ENCODE measurements at places on chromosomes 5 and 9. TPM values are rescaled to one million over a fixed set of nuclear protein-coding genes. Genes with fewer than 3 reads are reported as not detected.

- H3K4me1 ChIP-seq = no peaks in the 10 kb centered on the region
- H3K27me3 ChIP-seq = no peaks in the 10 kb centered on the region
- no peaks in the 10 kb centered on the region for H3K36me3 ChIP-seq
- H3K27ac ChIP-seq = no peak overlapping the region
- H3K4me3 ChIP-seq = no peak overlapping the region
These were observed 125.8 kb upstream of the KLF4 start for GRCh38 chr9:107615321-107615720.

GRCh38 chr5:77550406-77550805 lies 58.3 kb upstream of the WDR41 start:
- H3K4me1 ChIP-seq = no peaks in the 10 kb centered on the region
- no peaks in the 10 kb centered on the region for H3K36me3 ChIP-seq
- H3K4me3 ChIP-seq = no peak overlapping the region
- DNase-seq = no peak

- peaks cover 42% of the 10 kb centered on the region for H3K27me3 ChIP-seq
- H3K4me1 ChIP-seq = no peaks in the 10 kb centered on the region
- DNase-seq = no peak
- no peaks in the 10 kb centered on the region for H3K36me3 ChIP-seq
These were observed 94.6 kb downstream of the ADAMTS2 start for GRCh38 chr5:179250561-179251225.

GRCh38 chr5:127849891-127850290 lies 146.7 kb downstream of the CCDC192 start:
- H3K27me3 ChIP-seq = no peaks in the 10 kb centered on the region
- no peak overlapping the region for H3K4me3 ChIP-seq
- H3K36me3 ChIP-seq = no peaks in the 10 kb centered on the region
- H3K4me1 ChIP-seq = peaks cover 22% of the 10 kb centered on the region

- no peaks in the 10 kb centered on the region for H3K27me3 ChIP-seq
- no peaks in the 10 kb centered on the region for H3K4me1 ChIP-seq
- no peaks in the 10 kb centered on the region for H3K36me3 ChIP-seq
- no peak for DNase-seq
- H3K27ac ChIP-seq = no peak overlapping the region
These were observed 70.5 kb downstream of the SMIM23 start for GRCh38 chr5:171855798-171856763.

GRCh38 chr5:55868846-55869245 lies 17.7 kb downstream of the IL31RA start:
- H3K27me3 ChIP-seq = no peaks in the 10 kb centered on the region
- peaks cover 18% of the 10 kb centered on the region for H3K4me1 ChIP-seq
- peak; percentile 90 for DNase-seq
- H3K27ac ChIP-seq = peak overlapping the region; percentile 85

GRCh38 chr9:70131296-70131695 lies 87.6 kb downstream of the MAMDC2 start:
- no peaks in the 10 kb centered on the region for H3K27me3 ChIP-seq
- no peak overlapping the region for H3K4me3 ChIP-seq
- no peaks in the 10 kb centered on the region for H3K36me3 ChIP-seq
- peaks cover 3% of the 10 kb centered on the region for H3K4me1 ChIP-seq

GRCh38 chr9:81146241-81146640 lies 543.1 kb downstream of the TLE1 start:
- H3K27me3 ChIP-seq = no peaks in the 10 kb centered on the region
- H3K4me1 ChIP-seq = peaks cover 40% of the 10 kb centered on the region
- DNase-seq = no peak
- H3K27ac ChIP-seq = peak overlapping the region; percentile 82
- no peaks in the 10 kb centered on the region for H3K36me3 ChIP-seq

- peaks cover 14% of the 10 kb centered on the region for H3K4me1 ChIP-seq
- H3K36me3 ChIP-seq = no peaks in the 10 kb centered on the region
- DNase-seq = peak; percentile 89
- H3K27me3 ChIP-seq = peaks cover 22% of the 10 kb centered on the region
- no peak overlapping the region for H3K27ac ChIP-seq
These were observed 83.0 kb upstream of the PRLR start for GRCh38 chr5:35313291-35313690.

DNA sequence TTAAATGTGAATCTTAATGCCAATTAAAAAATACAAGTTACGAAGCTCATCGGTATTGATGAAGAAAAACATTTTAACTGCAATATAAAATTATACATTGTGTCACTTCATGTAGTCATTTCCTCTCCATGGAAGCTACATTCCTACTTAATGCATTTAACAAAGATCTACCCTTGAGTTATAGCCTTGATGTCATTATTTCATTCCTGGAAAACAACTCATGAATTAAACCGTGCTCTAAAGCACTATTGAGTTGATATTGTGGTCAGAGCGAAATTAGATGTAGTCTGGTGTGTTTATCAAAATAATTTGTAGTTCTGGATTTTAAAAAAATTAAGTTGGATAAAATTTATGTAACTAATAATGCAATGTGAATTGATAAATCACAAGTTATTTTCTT lies 11.1 kb downstream of the C5orf47 start:
- H3K36me3 ChIP-seq = no peaks in the 10 kb centered on the region
- no peak overlapping the region for H3K4me3 ChIP-seq
- H3K4me1 ChIP-seq = no peaks in the 10 kb centered on the region
- peaks cover 79% of the 10 kb centered on the region for H3K27me3 ChIP-seq

- no peak overlapping the region for H3K4me3 ChIP-seq
- no peaks in the 10 kb centered on the region for H3K4me1 ChIP-seq
- DNase-seq = peak; percentile 41
- H3K36me3 ChIP-seq = no peaks in the 10 kb centered on the region
- H3K27me3 ChIP-seq = no peaks in the 10 kb centered on the region
- H3K27ac ChIP-seq = no peak overlapping the region
These were observed 119.5 kb downstream of the TRPM3 start for GRCh38 chr9:71001780-71002386.

DNA sequence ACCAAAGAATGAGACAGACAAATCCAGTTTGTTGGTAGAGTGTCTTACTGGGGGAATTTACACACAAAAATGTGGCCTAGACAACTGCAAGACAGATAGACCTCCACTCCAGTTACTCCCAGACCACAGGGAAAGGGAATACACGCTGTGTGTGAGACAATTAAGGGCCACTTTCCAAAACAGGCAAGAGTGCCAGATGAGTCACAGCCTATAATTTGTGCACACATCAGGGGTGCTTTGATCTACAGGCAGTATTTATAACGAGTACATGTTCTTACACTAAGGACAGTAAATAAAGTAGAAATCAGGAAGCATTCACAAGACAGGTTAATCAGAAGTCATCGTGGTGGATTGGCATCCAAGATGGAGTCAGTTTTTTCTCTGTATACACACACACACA lies 114.8 kb downstream of the ZNF622 start:
- no peak for DNase-seq
- H3K36me3 ChIP-seq = no peaks in the 10 kb centered on the region
- H3K27ac ChIP-seq = no peak overlapping the region
- H3K4me1 ChIP-seq = no peaks in the 10 kb centered on the region
- H3K27me3 ChIP-seq = peaks cover 31% of the 10 kb centered on the region

DNA sequence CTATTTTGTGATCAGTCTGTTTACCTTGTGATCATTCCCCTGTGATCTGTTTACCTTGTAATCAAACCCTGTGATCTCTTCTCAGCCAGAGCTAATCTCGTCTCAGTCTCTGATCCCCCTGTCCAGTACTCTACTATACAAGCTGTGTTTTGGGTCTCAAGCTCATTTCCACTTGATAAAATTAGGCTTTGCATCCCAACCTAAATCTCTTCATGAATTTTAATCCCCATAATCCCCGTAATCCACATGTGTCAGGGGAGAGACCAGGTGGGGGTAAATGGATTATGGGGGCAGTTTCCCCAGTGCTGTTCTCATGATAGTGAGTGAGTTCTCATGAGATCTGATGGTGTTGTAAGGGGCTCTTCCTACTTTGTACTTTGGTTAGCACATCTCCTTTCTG lies 157.2 kb downstream of the PRR16 start:
- H3K4me3 ChIP-seq = no peak overlapping the region
- H3K4me1 ChIP-seq = peaks cover 15% of the 10 kb centered on the region
- H3K27ac ChIP-seq = no peak overlapping the region
- no peaks in the 10 kb centered on the region for H3K36me3 ChIP-seq

- H3K4me1 ChIP-seq = no peaks in the 10 kb centered on the region
- H3K36me3 ChIP-seq = no peaks in the 10 kb centered on the region
- peak; percentile 15 for DNase-seq
- H3K27ac ChIP-seq = no peak overlapping the region
- H3K4me3 ChIP-seq = no peak overlapping the region
- H3K27me3 ChIP-seq = no peaks in the 10 kb centered on the region
These were observed 366.0 kb downstream of the ARRDC3 start for GRCh38 chr5:91016954-91017700.

DNA sequence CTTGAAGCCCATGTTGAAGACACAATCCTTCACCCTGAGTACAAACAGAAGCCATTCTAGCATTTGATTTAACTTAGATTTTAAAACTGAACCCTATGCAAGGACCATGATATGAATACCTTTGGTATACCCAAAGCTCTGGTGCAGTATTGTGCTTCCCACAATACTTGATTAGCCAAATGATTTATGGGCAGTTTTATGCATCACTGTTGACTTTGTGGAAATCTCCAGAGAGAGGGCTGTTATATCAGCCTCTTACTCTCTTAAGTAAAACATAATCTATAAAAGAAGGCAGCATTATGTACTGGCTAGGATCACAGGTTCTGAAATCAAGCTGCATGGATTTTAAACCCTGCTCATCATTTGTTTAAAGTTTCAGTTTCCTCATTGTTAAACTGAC lies 762.8 kb downstream of the EFNA5 start:
- no peaks in the 10 kb centered on the region for H3K27me3 ChIP-seq
- H3K27ac ChIP-seq = no peak overlapping the region
- DNase-seq = peak; percentile 8
- no peaks in the 10 kb centered on the region for H3K4me1 ChIP-seq
- H3K4me3 ChIP-seq = no peak overlapping the region
- no peaks in the 10 kb centered on the region for H3K36me3 ChIP-seq

DNA sequence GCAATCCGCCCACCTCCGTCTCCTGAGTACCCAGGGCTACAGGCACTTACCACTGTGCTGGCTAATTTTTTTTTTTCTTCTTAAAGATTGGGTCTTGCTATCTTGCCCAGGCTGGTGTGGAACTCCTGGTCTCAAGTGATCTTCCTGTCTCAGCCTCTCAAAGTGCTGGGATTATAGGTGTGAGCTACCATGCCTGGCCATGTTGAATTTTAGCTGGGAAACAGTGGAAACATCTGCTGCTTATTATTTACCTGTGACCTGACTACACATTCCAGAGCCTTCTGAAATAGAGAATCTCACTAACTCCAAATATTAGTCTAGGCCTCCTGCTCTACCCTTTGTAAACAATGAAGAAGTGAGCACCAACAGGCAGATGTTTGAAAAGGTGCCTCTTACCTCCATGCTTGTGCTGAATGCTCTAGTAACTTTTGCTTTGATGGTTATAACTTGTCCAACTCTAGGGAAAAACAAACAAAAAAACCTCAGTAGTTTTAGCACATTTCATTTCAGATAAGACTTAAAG lies 22.5 kb downstream of the ACOT12 start:
- no peak overlapping the region for H3K27ac ChIP-seq
- DNase-seq = no peak
- H3K4me1 ChIP-seq = no peaks in the 10 kb centered on the region
- H3K27me3 ChIP-seq = no peaks in the 10 kb centered on the region
- no peak overlapping the region for H3K4me3 ChIP-seq

DNA sequence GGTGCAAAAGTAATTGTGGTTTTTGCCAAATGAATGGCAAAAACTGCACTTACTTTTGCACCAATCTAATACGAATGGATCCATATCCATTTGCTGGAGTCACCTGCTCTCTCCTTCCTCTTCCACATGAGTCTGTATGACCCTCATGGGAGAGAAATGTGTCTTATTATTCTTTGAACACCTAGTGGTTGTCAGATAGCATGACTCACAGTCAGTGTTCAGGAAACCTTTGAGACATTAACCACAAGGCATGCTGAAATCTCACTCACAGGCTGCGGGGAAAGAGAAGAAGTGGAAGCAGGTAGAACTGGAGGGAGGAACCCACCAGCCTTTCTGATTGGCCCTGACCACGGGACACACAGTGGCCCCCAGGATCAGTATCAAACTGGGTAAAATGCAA lies 222.8 kb upstream of the KLF4 start:
- no peaks in the 10 kb centered on the region for H3K36me3 ChIP-seq
- no peaks in the 10 kb centered on the region for H3K27me3 ChIP-seq
- peak overlapping the region; percentile 57 for H3K27ac ChIP-seq
- peaks cover 38% of the 10 kb centered on the region for H3K4me1 ChIP-seq
- peak; percentile 81 for DNase-seq

- H3K27ac ChIP-seq = no peak overlapping the region
- H3K27me3 ChIP-seq = peaks cover 4% of the 10 kb centered on the region
- no peaks in the 10 kb centered on the region for H3K36me3 ChIP-seq
- peak; percentile 45 for DNase-seq
- H3K4me1 ChIP-seq = peaks cover 20% of the 10 kb centered on the region
These were observed 2.0 kb upstream of the APBA1 start for GRCh38 chr9:69674112-69674685.

DNA sequence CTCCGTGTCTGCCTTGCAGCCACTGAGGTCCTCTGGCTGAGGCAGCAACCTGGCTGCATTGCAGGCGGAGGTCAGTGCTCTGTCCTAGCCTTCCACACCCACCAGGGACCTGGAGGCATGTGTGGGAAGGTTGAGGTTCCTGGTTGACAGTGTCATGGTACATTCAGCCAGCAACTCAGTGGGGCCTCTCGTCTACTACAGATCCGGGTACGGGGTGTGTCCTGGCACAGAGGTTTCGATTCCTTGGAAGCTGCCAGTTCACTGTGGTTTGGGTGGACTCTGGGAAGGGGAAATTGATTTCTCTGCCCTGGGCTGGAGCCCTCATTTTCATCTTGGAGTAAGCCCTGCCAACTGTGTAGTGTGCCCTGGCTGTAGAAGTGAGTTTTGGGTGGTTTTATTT lies 45.1 kb downstream of the PDE8B start:
- DNase-seq = no peak
- H3K27me3 ChIP-seq = peaks cover 14% of the 10 kb centered on the region
- no peak overlapping the region for H3K4me3 ChIP-seq
- no peaks in the 10 kb centered on the region for H3K4me1 ChIP-seq
- no peaks in the 10 kb centered on the region for H3K36me3 ChIP-seq

DNA sequence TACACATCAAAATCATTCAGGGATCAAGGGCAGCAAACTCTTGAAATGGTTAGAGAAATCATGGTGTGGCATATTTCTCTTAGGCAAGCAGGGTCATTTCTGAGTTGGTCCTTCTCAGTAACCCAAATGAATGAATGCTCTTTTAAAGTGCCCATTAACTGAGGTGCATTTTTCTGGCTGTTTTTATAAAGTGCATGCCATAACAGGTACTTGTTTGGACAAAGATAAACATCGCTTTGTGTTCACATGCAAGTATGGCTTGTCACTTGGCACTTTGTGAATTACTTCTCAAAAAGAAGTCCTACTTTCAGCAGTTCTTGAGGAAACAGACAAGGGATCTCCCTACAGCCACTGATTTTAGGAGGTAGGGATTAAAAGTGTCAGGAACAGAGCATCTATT lies 64.8 kb upstream of the IFNE start:
- peak overlapping the region; percentile 97 for H3K27ac ChIP-seq
- peaks cover 53% of the 10 kb centered on the region for H3K4me1 ChIP-seq
- no peak overlapping the region for H3K4me3 ChIP-seq
- DNase-seq = no peak
- H3K36me3 ChIP-seq = peaks cover 63% of the 10 kb centered on the region
- no peaks in the 10 kb centered on the region for H3K27me3 ChIP-seq

Gene PRRX2
- 1.3 TPM for total RNA-seq

Gene CCL19
- total RNA-seq = not detected

Gene FOXD4L5
- total RNA-seq = 0.04 TPM

Gene BHMT2
- not detected for total RNA-seq

Gene SNCAIP
- total RNA-seq = not detected

Gene N4BP3
- 0.86 TPM for total RNA-seq

Gene BTNL8
- total RNA-seq = 0.23 TPM

Gene OTP
- total RNA-seq = not detected

Gene SPINK13
- total RNA-seq = not detected

Gene LRRC19
- total RNA-seq = not detected
